ENCODE measurements at places on chromosomes 6 and 20.

- H3K36me3 ChIP-seq = no peaks in the 10 kb centered on the region
- H3K27ac ChIP-seq = no peak overlapping the region
- H3K27me3 ChIP-seq = no peaks in the 10 kb centered on the region
- H3K4me3 ChIP-seq = no peak overlapping the region
Measured at GRCh38 chr20:56043227-56043626, 37.9 kb upstream of the CBLN4 start.

- no peaks in the 10 kb centered on the region for H3K27me3 ChIP-seq
- peak overlapping the region; percentile 80 for H3K27ac ChIP-seq
- peaks cover 35% of the 10 kb centered on the region for H3K4me1 ChIP-seq
Measured at GRCh38 chr6:80335121-80335531, 228.7 kb downstream of the BCKDHB start.

- no peaks in the 10 kb centered on the region for H3K36me3 ChIP-seq
- no peaks in the 10 kb centered on the region for H3K27me3 ChIP-seq
- no peak overlapping the region for H3K27ac ChIP-seq
- H3K4me1 ChIP-seq = no peaks in the 10 kb centered on the region
Measured at GRCh38 chr6:91678679-91679446, 1092.0 kb upstream of the MAP3K7 start.

DNA sequence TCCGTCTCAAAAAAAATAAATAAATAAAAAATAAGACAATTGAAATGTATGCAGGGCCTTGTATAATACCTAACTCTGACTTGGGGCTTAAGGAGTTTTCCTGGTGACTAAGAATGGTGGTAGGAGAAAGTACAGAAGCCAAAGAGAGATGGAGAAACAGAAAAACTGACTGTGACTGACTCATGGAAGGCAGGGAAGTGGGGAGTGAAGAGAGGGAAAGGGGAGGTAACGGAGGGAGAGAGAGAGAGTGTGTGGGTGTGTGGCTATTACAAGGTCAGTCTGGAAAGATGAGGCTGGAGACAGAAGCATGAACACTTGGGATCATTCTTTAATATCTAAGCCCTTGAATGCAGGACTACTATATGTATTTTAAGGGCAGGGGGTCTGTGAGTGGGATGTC is 38.5 kb downstream of the SNRNP48 start:
- no peak for DNase-seq
- no peak overlapping the region for H3K27ac ChIP-seq
- no peak overlapping the region for H3K4me3 ChIP-seq
- peaks cover 4% of the 10 kb centered on the region for H3K4me1 ChIP-seq
- H3K36me3 ChIP-seq = peaks cover 2% of the 10 kb centered on the region
- H3K27me3 ChIP-seq = no peaks in the 10 kb centered on the region

- no peak overlapping the region for H3K27ac ChIP-seq
- peaks cover 47% of the 10 kb centered on the region for H3K27me3 ChIP-seq
- H3K4me3 ChIP-seq = no peak overlapping the region
- H3K36me3 ChIP-seq = no peaks in the 10 kb centered on the region
- H3K4me1 ChIP-seq = no peaks in the 10 kb centered on the region
Measured at GRCh38 chr6:29561606-29562181, 2.2 kb upstream of the UBD start.

- H3K4me1 ChIP-seq = peaks cover 29% of the 10 kb centered on the region
- no peaks in the 10 kb centered on the region for H3K36me3 ChIP-seq
- H3K27me3 ChIP-seq = no peaks in the 10 kb centered on the region
- H3K27ac ChIP-seq = no peak overlapping the region
Measured at GRCh38 chr6:40960742-40961430, 78.1 kb downstream of the UNC5CL start.

- no peak for DNase-seq
- no peak overlapping the region for H3K4me3 ChIP-seq
- H3K4me1 ChIP-seq = peaks cover 30% of the 10 kb centered on the region
- H3K27me3 ChIP-seq = no peaks in the 10 kb centered on the region
Measured at GRCh38 chr6:74597266-74597665, 608.6 kb downstream of the COL12A1 start.

GRCh38 chr20:15834857-15835256 is 738.4 kb downstream of the KIF16B start:
- no peaks in the 10 kb centered on the region for H3K4me1 ChIP-seq

GRCh38 chr6:163513570-163514166 is 99.2 kb downstream of the QKI start:
- H3K4me3 ChIP-seq = no peak overlapping the region
- H3K4me1 ChIP-seq = peaks cover 32% of the 10 kb centered on the region
- H3K27me3 ChIP-seq = no peaks in the 10 kb centered on the region
- H3K36me3 ChIP-seq = peaks cover 3% of the 10 kb centered on the region
- H3K27ac ChIP-seq = peak overlapping the region; percentile 13
- DNase-seq = no peak

GRCh38 chr6:169020821-169021220 is 232.8 kb downstream of the THBS2 start:
- no peak for DNase-seq
- no peaks in the 10 kb centered on the region for H3K27me3 ChIP-seq
- peaks cover 14% of the 10 kb centered on the region for H3K4me1 ChIP-seq
- H3K27ac ChIP-seq = no peak overlapping the region

GRCh38 chr6:135258970-135259369 is 77.9 kb downstream of the MYB start:
- peaks cover 2% of the 10 kb centered on the region for H3K27me3 ChIP-seq
- no peaks in the 10 kb centered on the region for H3K4me1 ChIP-seq
- H3K27ac ChIP-seq = no peak overlapping the region
- no peak for DNase-seq
- H3K4me3 ChIP-seq = no peak overlapping the region
- no peaks in the 10 kb centered on the region for H3K36me3 ChIP-seq

- DNase-seq = no peak
- H3K27ac ChIP-seq = no peak overlapping the region
- no peaks in the 10 kb centered on the region for H3K36me3 ChIP-seq
Measured at GRCh38 chr20:90651-91050, 3.2 kb downstream of the DEFB125 start.

- no peak overlapping the region for H3K4me3 ChIP-seq
- H3K36me3 ChIP-seq = no peaks in the 10 kb centered on the region
- DNase-seq = no peak
- H3K4me1 ChIP-seq = peaks cover 14% of the 10 kb centered on the region
- no peaks in the 10 kb centered on the region for H3K27me3 ChIP-seq
- H3K27ac ChIP-seq = no peak overlapping the region
Measured at GRCh38 chr20:51495921-51496545, 46.5 kb downstream of the NFATC2 start.

GRCh38 chr6:93728150-93728549 is 308.8 kb upstream of the EPHA7 start:
- no peak overlapping the region for H3K4me3 ChIP-seq
- no peak overlapping the region for H3K27ac ChIP-seq
- DNase-seq = no peak

DNA sequence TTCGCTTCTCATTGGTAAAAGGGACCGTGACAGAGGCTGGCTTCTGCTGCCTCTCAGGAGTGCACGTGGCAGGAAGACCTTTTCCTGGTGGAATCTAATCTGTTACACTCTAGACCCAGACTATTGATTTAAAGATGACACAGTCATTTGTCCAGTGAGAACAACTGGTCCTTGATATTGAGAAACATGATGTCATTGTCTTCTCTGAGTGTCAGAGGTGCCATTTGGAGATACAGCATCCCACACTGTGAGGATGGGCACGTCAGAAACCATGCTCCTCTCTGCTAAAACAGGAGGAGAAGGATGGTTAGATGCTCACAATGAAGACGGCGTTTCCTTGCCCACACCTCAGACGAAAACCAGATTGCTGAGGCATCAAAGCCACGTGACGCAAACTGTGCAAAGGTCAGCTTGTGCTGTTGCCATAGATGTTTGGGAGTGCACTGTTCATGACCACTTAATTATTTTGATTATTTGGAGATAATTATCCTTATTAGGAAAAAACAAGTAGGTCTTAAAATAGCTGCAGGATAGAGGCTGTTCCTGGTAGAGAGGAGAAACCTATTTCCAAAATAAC is 169.0 kb downstream of the SMOC2 start:
- H3K36me3 ChIP-seq = peaks cover 23% of the 10 kb centered on the region
- H3K27ac ChIP-seq = no peak overlapping the region
- DNase-seq = no peak

DNA sequence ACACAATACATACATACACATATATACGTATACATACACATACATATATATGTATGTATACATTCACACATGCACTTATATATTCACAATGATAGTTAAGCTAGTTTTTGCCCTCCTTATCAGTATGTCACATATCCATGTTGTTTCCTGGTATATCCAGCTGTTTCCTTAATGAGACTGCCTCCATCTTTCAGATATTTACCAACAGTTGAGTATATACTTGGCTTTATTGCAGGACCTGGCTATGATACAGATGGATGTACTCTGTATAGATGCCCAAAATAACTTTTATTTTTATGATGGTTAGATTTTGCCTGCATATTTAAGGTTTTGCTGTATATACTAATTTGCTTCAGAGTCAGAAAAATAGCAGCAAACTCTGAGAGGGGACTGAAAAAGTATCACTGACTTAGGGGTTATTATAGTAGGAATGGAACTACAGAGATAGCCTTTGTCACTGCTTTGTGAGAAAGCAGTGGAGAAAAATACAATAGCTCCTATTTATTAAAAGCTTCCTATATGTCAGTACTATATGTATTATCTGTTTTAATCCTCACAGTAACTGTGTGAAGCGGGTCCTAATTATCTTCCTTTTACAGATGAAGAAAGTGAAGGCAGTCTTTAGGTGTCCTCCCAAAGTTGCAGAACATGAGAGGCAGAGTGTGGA is 35.5 kb downstream of the CARMIL1 start:
- no peaks in the 10 kb centered on the region for H3K27me3 ChIP-seq
- DNase-seq = no peak
- no peak overlapping the region for H3K4me3 ChIP-seq

DNA sequence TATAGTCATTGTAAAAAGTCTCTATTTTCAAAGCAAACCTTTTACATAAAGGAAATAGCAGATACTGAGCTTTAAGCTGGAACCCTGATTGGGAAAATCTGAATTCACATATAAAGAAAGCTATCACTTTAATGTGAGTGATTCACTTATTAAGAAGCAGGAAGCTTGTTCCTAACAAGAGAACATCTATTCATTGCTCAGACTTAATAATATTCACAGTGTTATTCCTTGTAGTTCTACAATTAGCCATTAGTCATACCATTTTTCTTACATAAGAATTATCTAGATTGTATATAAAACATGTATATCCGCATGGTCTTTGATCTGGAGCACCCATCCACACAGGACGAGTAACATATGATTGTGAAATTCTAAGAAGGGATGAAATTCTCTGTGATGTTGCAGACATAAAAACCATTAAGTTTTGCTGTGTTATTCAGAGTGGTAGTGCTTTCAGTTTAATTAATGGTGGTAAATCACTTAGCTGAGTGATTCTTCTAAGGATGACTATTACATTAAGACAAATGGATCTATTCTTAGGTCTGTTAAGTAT is 71.1 kb upstream of the FOXQ1 start:
- no peak overlapping the region for H3K27ac ChIP-seq
- H3K36me3 ChIP-seq = no peaks in the 10 kb centered on the region
- peaks cover 11% of the 10 kb centered on the region for H3K27me3 ChIP-seq
- no peak for DNase-seq
- no peak overlapping the region for H3K4me3 ChIP-seq
- peaks cover 13% of the 10 kb centered on the region for H3K4me1 ChIP-seq

GRCh38 chr6:26660000-26660361 is 435 bp upstream of the ZNF322 start:
- H3K36me3 ChIP-seq = peaks cover 6% of the 10 kb centered on the region
- peaks cover 35% of the 10 kb centered on the region for H3K4me1 ChIP-seq
- H3K27me3 ChIP-seq = peaks cover 20% of the 10 kb centered on the region
- no peak for DNase-seq
- peak overlapping the region; percentile 77 for H3K4me3 ChIP-seq

- no peak overlapping the region for H3K27ac ChIP-seq
- H3K27me3 ChIP-seq = peaks cover 4% of the 10 kb centered on the region
- no peaks in the 10 kb centered on the region for H3K36me3 ChIP-seq
- no peak overlapping the region for H3K4me3 ChIP-seq
Measured at GRCh38 chr6:165960695-165961094, 207.0 kb downstream of the TBXT start.

- DNase-seq = no peak
- H3K36me3 ChIP-seq = no peaks in the 10 kb centered on the region
- no peak overlapping the region for H3K27ac ChIP-seq
- H3K27me3 ChIP-seq = peaks cover 9% of the 10 kb centered on the region
Measured at GRCh38 chr20:54152227-54153040, 21.4 kb downstream of the CYP24A1 start.

DNA sequence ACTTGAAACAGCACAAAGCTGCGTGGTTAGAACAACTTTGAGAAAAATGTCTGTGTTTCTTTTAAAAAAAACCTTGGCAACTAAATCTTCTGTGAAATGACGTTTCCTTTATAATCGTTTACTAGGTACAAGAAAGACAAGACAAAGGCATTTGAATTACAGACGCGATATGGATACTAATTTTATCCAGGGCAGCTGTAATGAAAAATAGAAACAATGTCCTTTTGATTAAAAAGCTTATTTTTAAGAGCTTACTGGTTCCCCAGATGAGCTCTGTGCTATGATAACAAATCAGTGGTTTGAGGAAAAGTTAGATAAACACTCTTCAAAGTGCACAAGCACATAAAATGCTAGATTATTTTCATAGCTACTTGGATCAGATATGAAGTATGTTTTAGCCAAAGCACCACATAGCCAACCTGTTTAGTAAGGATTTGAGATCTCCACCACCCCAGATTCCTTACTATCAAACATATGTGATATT is 1.6 kb upstream of the SYNCRIP start:
- peaks cover 9% of the 10 kb centered on the region for H3K36me3 ChIP-seq
- DNase-seq = no peak
- H3K4me3 ChIP-seq = peak overlapping the region; percentile 80

DNA sequence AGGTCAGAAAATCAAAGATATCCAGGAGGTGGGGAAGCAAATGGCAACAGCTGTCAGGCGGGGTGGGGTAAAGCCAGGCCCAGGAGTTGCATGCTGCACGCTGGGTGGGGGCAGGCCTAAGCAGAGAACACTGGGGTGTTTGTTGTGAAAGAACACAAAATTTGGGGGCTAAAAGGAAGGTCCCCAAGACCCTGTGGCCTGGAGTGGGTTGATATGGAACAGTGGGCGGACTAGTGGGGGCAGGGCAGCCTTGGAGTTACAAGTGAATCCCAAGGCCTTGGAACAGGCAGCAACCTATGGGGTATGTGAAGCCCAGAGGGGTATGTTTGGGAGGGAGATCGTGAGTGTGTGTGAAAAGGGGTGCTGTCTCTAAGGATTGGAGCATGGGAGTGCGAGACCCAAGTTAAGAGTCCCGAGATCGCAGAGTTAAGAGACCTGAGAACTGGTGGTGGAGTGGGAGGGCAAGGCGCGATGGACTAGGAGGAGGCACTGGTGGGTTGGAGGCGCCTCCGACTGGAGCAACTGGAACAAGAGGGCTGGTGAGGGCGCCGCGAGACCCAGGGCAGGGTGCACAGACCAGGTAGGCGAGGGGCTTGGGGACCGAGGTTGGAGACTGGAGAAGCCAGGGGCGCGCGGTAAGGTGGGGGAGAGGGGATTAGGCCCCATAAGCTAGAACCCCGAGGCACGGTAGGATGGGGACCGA is 658 bp downstream of the CUL7 start:
- H3K36me3 ChIP-seq = peaks cover 27% of the 10 kb centered on the region
- H3K27me3 ChIP-seq = no peaks in the 10 kb centered on the region
- H3K27ac ChIP-seq = peak overlapping the region; percentile 97
- DNase-seq = no peak
- H3K4me1 ChIP-seq = peaks cover 46% of the 10 kb centered on the region
- peak overlapping the region; percentile 98 for H3K4me3 ChIP-seq

- H3K4me1 ChIP-seq = no peaks in the 10 kb centered on the region
- H3K4me3 ChIP-seq = no peak overlapping the region
- DNase-seq = no peak
- H3K36me3 ChIP-seq = no peaks in the 10 kb centered on the region
- no peak overlapping the region for H3K27ac ChIP-seq
- H3K27me3 ChIP-seq = no peaks in the 10 kb centered on the region
Measured at GRCh38 chr6:138031417-138031816, 75.8 kb downstream of the PERP start.
